ENCODE measurements at places on chromosomes 13 and 19.

GRCh38 chr13:109131698-109132257 is 502.4 kb downstream of the MYO16 start:
- DNase-seq = no peak

DNA sequence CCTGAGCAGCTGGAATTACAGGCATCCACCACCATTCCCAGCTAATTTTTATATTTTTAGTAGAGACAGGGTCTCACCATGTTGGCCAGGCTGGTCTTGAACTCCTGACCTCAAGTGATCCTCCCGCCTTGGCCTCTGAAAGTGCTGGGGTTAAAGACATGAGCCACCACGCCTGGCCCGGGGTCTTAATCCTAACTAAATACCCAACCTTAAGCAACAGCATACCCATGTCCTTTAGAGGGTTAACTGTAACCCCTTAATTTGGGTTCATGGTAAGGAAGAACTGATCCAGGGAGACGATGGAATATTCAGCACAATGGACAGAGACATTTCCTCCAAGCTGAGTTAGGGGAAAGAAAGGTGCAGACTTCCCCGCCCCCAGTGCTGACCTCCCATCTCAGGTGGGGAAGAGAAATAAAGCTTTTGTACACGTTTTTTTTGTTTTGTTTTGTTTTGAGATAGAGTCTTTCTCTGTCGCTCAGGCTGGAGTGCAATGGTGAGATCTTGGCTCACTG is 8.7 kb upstream of the GALP start:
- no peak for DNase-seq

- no peak for DNase-seq
Measured at GRCh38 chr19:48186541-48186991, 16.1 kb downstream of the ZSWIM9 start.

- DNase-seq = no peak
Measured at GRCh38 chr13:45899406-45899805, 47.9 kb upstream of the SIAH3 start.

DNA sequence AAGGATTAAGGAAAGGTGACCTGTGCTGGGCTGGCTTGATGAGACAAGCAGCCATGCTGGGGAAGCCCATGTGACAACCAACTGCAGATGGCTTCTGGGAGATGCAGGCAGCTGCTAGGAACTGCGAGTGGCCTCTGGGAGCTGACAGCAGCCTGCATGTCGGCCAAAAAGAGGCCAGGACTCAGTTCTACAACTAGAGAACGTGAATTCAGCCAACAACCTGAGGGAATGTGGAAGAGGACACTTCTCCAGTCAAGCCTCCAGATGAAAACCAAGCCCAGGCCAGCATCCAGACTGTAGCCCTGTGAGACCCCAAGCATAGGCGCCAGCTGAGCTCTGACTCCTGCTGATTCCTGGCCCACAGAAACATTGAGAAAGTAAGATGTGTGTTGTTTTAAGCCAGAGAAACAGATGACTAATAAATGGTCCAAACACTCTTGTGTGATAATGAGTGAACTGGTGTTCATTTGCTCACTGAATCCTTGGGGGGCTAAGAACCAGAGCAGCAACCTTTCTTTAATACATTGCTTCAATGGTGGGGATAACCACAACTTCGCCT is 45.0 kb downstream of the SLC7A1 start:
- DNase-seq = no peak

GRCh38 chr13:75372517-75372916 is 109.5 kb downstream of the TBC1D4 start:
- DNase-seq = peak; percentile 5

DNA sequence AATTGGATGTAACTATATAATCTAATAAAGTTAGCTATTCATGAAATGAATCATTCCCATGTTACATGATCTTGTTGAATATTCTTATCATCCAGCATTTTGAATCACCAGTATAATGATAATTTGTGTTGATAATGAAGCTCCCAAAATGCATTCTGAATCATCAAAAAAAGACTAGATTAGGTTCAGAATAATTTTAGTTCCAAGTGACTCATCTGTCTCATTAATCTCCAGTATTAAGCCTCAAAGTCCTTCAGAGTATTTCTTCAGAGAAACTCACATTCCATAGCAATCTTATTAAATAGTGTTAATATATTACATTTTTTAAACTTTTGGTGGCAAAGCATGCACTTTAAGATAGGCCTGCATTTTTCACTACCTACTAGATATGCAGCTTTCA is 207.5 kb downstream of the SLITRK5 start:
- DNase-seq = no peak

DNA sequence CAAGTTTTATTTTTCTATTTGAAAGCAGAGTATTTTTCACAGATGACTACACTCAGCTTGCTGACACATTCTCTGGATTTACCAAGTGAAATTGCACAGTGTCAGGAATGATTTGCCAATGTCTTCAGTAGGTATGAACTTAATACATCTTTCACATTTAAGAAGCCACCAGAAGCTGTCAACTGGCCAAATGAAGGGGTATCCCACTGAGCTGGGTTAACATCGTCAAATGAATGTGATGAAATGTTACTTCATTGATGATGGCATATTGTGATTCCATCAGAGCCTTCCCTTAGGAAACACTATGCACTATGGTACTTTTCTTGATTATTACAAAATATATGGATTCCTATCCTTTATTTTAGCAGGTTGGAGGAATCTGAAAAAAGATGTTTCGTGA is 592.3 kb downstream of the FGF9 start:
- no peak for DNase-seq

GRCh38 chr13:101514695-101515275 is 62.3 kb downstream of the ITGBL1 start:
- DNase-seq = no peak

DNA sequence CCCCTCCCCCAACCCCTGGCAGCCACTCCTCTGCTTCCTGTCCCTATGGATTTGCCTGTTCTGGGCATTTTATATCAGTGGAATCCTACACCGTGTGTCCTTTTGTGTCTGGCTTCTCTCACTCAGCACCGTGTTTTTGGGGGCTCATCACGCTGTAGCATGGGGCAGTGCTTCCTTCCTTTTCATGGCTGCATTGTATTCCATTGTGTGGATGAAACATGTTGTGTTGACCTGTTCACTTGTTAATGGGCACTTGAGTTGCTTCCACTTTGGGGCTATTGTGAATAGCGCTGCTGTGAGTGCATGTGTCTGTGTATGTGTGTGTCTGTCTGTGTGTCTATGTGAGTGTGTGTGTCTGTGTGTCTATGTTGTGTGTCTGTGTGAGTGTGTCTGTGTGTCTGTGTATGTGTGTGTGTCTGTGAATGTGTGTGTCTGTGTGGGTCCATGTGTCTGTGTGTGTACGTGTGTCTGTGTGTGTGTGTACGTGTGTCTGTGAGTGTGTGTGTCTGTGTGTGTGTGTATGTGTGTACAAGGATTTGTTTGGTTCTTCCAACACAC is 57.2 kb downstream of the AP1M1 start:
- no peak for DNase-seq

DNA sequence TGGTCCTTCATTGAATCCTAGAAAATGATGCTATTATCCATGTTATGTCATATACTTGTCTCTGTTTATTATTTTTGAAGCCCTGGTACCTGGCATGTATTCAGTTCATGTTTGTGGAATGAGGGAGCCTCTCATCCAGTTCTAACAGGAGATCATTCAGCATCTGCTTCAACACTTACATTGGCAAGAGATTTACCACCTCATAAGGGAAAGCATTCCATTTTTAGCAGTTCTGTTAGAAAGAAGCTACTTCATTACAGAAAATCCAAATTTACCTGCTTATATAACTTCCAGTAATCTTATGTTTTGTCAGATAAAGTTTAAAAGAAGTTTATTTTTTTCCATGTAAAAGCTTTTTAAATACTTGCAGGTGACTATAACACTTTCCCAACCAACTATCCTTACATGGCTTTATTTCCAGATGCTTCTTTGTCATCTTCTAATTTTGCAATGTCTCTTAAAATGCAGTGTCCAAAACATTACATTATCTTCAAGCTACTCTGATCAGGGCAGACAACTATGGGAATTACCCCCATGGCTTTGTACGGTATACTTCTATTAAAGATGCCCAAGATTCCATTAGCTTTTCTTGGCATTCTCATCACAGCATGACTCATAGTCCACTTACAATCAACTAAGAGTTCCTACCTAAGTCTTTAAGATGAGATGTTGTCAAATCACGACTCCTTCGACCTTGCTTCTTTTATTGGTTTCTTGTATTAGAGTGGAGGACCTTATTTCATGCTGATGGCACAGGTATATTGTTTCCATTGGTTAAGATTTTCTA is 262.1 kb downstream of the PCDH9 start:
- DNase-seq = no peak

- no peak for DNase-seq
Measured at GRCh38 chr19:8489561-8490394, 12.7 kb downstream of the PRAM1 start.

- no peak for DNase-seq
Measured at GRCh38 chr13:109859898-109860297, 73.5 kb upstream of the IRS2 start.

DNA sequence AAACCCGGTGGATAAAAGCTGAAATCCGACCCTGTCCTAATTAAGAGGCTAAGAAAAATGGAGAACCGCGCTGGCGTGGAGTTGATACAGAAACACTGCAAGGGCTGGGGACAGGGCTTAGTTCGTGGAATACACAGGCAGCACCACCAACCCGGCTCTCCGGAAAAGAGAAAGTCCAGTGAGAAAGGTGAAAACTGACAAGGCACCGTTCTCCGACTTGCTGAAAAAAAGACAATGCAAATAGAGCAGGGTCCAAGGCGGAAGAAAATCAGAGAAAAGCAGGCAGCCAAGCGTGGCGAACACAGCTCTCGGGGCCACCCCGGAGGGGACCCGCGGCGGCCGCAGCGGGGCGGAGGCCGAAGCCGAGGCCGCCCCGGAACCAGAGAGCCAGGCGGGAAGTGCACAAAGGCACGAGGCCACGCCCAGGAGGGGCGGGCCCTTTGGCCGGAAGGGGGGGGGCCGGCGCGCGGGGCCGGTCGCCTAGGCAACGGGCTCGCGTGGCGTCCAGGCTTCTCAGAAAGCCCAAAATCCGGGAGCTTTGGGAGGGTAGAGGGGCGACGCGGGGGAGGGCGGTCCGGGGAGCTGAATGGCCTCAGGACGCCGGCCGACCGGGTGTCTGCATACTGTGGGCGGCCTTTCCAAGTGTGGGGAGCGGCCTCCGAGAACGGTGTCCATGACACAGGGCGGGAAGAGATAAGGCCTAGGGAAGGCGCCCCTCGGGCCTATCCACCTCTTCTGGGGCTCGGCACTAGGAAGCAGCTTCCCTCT is 1.2 kb upstream of the ING1 start:
- DNase-seq = peak; percentile 83

DNA sequence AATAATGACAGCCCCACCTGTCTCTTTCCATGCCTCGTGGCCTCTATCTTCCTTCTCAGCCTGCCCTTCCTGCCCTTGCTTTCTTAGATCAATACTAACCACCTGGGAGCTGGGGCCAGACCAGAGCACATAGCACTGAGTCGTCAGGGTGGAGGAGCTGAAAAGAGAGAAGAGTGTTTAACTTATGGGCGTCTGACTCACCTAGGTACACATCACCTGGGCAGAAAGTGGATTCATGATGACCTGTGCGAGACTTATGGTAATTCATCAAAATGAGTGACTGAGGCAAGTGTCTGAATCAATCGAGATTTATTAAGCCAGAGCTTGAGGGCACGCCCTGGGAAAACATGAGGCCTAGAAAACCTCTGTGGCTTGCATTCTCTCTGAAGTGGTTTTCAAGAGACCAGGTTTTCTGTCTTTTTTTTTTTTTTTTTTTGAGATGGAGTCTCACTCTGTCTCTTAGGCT is 19.2 kb downstream of the CEACAM6 start:
- peak; percentile 32 for DNase-seq

GRCh38 chr19:2329149-2329478 is 630 bp downstream of the SPPL2B start:
- no peak for DNase-seq

DNA sequence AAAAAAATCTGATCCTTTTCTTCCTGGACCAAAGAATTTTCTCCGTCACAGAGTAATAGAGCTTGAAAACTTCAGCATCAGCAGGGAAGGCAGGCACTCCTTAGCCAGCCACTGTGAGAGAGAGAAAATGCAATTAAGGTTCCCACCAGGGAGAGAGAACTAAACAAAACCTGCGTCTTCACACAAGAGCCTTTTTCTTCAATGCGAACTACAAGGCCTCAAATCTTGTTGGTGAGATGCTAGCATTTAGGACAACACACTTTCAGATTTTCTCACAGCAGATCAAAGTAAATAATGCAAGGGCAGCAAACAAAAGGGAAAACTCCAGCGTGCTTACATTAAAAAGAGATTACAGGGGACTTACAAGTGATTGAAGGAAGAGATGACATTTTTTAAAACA is 80.1 kb downstream of the DACH1 start:
- DNase-seq = no peak

Measured in NCI-H2107 (cell line).